Activated T-helper 1 cell treated with anti-CD3 and anti-CD28 coated beads, Interleukin-2, amount 50 U/mL, for 16 hours (primary cell): ENCODE measurements at places on chromosomes 11 and 22.

GRCh38 chr11:69964247-69964643 is 113.9 kb upstream of the ANO1 start:
- DNase-seq: no peak

DNA sequence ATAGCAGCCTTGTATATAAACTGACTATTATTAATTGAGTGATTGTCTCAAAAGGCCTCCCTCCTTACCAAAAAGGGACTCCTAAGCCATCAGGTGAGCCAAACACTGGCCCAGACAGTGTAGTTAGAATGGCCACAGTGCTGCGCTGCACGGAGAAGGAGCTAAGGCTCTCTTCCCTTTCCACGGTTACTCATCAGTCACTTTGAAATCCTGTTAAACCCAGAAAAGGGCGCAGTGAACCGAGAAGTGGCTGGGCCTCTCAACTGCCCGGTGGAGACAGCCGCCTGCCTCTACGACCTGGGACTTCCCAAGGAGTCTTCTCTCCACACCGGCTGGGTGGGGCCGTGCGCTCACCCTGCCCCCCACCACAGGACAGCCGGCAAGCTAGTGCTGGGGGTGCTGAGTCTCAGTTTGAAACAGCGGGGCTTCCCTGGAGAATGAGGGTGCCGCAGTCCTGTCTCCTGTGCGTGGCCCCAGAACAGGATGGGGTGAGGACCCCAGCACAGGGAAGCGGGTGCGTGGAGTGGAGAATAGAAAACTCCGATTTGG is 1.3 kb downstream of the MYH9 start:
- DNase-seq: no peak

- no peak for DNase-seq
Measured at GRCh38 chr11:47786373-47786772, 19.2 kb upstream of the FNBP4 start.

GRCh38 chr11:45303316-45303715 is 17.2 kb upstream of the SYT13 start:
- no peak for DNase-seq

DNA sequence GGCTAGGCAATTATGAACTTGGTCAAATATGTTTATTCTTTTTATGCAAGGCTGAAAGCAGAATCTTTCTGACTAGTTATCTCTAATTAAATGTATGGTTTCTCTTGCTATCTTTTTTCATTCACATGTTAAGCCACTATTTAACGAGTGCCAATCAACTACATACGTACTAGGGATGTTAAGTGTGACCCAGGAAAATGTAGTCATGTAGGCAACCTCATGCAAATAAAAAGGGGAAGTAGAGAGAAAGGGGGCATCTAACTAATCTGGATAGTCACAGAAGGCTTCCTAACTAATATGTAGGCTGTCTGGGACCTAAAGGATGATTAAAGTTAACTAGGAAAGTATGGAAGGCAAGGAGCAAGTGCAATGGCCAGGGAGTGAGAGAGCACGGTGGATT is 23.5 kb downstream of the TBRG1 start:
- DNase-seq: no peak

GRCh38 chr11:69397732-69398131 is 83.7 kb upstream of the LINC01488 start:
- no peak for DNase-seq

DNA sequence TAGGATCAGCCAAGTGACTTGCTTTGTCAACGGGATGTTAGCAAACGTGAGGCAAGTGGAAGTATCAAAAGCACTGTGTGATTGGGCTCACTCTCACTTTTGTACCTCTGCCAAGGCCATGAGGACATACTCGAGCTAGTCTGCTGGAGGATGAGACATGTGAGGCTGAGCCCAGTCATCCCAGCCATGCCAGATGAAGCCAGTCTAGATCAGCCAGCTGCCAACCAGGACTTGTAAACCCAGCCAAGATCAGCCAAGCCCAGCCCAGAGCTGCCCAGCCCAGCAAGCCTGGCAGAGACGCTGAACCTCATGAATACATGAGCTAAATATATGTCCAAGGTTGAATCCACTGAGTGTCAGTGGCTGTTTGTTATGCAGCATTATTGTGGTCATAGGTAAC is 369.7 kb downstream of the MN1 start:
- no peak for DNase-seq
